CMK (cell line): ENCODE measurements at places on chromosomes 7 and 10.

DNA sequence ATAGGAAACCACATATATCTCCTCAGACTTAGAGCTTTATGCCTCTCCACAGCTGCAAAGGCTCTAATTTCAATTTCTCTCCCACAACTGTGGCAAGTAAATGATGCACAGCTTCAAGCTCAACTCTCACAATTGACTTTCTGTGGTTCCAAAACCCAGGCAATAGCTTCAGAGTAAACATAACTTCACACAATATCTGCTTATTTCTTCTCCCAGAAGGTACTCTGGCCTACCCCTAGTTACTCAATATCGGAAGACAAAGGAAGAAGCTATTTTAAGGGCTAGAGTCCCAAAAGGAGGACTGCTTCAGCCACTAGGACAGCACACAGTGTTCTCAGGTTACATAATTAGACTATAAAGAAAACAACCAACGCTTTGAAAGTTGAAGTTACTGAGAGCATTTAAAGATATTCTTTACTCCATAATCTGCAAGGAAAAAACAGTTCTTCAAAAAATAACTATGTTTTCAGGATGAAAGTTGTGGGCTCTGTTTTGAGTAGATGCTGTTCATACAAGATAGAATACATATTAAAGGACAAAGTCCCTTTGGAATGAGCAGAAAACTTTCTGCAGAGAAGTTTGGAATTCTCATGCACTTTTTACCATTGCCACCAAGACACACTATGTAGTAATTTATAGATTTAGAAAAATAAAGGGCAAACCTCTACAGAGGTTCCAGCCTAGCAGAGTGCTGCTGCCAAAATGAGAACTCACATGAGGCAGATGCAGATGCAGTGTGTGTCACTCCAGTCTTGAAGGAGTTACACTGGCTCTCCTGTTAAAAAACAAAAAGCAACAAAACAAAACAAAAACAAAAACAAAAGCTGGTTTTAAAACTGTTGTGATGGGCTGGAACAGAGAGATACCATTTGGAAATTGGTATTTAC lies 81.8 kb downstream of the NT5C2 start:
- DNase-seq = no peak

DNA sequence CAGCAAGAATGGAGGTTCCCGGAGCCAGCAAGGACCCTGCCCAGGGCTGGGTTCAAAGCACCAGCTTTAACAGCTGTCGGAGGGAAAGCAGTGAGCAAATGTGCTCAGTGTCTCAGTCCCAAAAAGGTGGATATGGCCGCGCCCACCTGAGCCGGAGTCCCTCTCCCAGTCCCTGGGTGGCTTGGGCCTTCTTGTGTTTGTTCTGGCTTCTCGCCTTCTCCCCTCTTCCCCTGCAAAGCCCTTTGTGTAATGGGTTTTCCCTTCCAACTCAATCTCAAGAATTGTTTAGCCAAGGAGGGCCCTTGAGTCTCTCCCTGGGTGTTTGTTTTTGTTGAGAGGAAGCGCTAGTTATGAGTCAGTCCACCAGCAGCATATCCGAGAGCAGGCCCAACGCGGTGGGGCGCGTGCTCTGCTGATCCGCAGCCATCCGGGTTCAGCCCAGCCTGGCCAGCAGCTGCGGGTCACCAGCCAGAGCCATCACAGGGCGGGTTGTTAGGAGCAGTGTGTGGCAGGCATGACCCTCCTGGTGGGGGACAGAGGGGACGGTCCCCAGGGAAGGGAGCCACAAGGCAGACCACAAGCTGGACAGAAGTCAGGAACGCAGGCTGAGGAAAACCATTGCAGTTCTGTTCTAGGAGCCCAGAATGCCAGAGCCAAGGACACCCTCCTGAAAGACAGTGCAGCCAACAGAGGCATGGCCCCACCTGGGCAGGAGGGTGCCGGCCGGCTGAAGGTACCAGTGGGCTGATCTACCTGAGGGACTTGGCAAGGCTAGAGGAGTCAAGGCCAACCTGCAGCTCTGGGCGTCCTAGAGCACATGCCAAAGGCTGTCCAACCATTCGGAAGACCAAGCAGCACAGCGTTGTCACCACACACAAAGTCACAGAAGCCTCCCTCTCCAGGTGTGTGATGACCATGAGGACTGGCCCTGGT lies 21.3 kb downstream of the CALML3 start:
- no peak for DNase-seq

DNA sequence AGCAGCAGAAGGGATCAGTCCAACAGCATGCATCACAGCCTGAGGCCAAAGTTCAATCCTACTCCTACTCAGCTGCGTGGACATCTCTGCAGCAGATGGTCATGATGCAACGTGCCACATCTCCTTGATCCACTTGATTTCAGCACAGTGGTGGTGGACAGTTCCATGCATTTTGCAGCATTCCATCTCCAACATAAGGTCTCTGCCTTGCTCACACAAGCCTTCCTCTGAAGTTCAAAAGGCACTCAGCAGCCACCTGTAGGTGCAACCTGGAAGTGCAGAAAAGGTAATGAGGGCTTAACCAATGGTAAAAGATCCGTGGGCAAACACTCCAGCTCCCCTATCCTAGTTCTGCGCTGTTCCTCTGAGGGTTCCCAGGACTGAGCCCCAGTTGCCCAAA lies 57.5 kb upstream of the CHCHD3 start:
- DNase-seq = no peak

DNA sequence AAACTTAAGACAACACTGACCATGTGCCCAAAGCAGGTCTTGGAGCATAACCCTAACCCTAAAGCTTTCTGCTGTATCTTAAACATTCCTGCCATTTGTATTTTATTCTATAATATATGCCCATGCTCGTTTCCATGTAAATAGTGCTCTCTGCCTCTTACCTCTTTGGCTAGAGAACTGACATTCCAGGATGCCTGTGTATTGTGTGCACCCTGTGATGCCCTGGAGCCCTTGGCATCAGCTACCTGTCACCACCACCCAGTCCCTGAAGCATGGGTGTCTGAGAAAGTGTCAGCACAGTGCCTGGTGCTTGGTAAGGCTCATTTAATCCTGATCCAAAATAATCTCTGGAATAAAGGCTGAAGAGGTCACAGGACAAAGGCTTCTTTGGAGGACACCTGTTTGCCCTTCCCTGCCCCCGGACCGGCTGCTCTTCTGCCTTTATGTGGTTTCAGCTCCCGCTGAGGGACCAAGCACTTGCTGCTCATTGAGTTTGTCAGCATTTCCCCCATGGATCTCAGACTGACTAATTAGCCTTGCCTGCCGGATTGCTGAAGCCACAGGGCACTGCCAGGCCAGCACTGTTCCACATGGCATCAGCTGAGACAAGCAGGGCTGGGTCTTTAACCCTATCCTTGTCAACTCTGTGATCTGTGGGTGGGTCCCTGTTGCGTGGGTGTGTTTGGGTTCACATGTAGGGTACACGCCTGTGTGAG lies 139.1 kb upstream of the SORCS3 start:
- no peak for DNase-seq

DNA sequence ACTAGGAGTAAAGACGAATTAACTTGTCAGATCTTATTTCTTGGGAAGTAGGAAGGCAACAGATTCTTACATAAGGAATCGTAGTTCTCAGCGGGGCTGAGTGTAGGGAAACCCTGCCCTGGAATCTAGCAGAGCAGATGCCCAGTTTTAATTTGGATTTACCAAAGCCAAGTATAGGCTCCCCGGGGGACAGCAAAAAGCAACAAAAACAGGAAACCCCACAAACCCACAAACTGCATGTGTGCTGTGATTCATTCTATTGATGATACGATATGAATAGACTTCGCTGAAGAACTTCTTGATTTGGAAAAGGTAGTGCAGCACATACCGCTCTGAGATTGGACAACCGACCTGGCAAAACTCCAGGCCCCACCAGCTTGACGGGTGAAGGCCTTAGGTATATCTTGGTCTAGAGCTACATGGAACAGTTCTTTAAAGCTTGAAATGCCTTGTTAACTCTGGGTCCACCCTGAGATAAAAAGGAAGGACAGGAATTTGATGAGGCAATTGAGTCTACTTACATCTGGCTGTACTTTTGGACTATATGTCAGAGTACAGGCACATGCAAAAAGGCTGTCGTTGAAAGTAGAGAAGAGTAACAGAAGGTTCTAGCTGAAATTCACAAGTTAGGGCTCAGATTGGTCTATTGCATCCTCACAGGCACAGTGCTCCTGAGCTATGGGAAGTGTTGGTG lies 49.1 kb downstream of the STRA8 start:
- no peak for DNase-seq

DNA sequence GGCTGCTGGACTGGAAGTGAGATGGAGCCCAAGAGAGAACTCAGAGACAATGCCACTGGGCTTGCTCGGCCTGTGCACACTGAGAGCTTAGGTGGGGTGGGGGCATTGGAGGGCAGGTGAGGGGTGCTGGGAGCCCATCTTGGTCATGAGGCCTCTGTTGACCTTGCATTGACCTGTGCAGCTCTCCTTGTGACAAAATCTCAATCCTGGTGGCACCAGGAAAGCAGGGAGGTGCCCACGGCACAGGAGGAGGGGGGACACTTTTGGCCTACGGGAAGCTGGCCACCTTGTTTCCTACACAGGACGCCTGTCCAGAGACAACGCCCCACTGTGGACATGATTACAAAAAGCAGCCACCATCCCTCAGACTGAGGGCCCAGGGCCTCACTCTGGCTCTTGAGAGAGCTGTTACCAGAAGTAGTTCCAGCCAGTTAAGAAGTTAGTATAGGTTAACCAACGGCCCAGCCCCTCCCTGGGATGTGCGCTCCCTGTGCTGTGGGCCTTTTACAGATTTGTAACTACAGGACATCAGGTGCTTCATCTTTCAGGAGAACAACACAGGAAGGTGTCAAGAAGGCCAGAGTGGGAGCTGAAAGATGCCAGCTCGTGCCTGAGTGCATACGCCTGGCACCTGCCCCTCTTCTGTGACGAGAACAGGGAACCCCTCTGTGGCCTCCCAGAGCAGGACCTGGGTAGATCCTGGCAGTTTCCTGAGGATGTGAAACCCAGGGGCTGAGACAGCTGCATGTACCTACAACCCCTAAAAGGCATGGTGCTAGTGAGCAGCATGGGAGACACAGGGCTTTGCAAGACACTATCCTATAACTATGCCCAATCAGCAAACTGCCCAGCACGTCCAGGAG lies 10.3 kb downstream of the PKD1L1 start:
- DNase-seq = no peak

DNA sequence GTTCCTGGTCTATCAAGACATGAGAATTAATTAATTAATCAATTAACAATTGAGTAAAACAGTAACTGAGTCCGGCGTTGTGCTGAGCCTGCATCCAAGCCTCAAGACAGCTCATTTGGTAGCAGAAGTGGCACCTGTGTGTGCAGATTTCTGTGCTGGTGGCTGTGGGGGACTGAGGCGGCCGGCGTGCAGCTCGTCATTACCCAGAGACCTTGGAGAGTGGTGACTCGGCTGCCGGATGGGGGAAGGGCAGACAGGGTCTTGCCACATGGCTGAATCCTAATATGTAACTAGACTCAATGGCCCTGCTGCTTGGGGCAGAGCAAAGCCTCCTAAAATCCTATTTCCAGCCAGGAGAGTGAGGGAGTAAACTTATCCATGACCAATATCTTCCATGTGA lies 510.2 kb downstream of the TCERG1L start:
- DNase-seq = no peak

DNA sequence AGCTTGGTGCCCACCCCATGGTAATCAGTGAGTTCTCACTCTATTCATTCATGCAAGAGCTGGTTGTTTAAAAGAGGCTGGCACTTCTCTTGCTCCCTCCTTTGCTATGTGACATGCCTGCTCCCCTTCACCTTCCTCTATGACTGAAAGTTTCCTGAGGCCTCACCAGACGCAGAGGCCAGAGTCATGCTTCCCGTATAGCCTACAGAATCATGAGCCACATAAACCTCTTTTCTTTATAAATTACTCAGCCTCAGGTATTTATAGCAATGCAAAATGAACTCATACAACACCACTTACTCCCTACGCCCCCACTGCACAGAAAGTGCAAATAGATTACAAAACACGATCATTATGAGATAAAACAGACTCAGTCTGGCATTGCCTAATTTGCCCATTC lies 39.0 kb downstream of the SEC61G start:
- DNase-seq = no peak

GRCh38 chr7:45129906-45130305 lies 18.4 kb upstream of the TBRG4 start:
- DNase-seq = no peak

- DNase-seq = no peak
Measured at GRCh38 chr10:51711519-51711891, 12.1 kb upstream of the CSTF2T start.

GRCh38 chr10:23157691-23158369 lies 34.3 kb upstream of the PTF1A start:
- DNase-seq = peak; percentile 12

GRCh38 chr7:135160098-135160857 lies 10.2 kb downstream of the CYREN start:
- no peak for DNase-seq

DNA sequence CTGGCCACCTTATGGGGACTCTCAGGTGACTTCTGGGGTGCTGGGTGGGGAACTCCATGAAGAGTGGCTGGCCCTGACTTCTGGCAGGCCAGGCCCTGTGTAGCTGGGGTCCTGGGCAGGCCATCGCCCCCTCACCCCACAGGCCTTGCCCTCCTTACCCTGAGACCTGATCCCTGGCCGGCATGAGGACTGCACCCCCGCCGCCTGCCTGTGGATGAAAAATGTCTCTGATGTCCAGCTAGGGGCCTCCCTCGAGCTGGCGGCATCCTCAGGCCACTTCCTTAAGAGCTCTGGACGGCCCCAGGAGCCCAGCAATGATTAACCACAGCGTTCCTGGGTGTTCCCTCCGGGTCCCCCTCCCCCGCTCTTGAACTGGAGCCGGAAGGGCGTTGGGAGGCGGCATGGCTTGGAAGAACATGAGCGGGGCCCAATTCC lies 31.8 kb upstream of the SHH start:
- no peak for DNase-seq

DNA sequence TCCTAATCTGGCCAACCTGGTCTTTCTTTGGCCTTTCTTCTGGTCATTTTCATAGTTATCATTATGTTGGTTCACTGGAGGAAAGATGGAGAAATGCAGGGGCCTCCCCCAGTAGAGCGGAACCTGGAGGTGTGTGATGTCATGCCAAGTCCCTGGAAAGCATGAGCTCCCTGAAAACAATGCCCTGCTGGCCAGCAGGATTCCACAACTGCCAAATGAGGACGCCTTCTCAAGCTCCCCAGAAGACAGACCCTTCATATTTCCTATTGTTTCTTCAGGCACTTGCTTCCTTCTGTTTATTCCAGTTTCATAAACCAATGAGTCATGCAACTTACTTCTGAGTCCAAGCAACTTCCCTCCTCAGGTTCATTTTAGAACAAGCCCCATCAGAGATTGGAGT lies 339.0 kb downstream of the GATA3 start:
- no peak for DNase-seq

DNA sequence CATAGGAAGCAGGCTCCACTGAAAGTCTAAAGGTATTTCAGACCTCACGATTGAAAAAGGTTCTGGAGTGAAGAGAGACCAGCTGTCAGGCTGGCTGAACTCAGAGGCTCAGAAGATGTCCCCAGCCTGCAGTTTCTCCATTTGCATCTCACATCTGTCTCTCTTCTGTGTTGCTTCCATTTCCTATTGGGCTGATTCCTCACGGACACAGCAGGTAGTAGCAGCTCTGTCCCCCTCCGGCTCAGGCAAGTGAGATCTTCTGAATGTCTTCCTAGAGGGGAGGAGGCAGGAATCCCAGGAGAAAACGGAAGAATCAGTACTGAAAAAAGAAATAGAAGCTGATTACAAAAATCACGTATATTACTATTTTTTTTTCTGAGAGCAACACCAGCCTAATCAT lies 274.1 kb upstream of the COBL start:
- DNase-seq = no peak
